ENCODE measurements at places on chromosomes 7 and 10. TPM values are rescaled to one million over a fixed set of nuclear protein-coding genes. Genes with fewer than 3 reads are reported as not detected.

DNA sequence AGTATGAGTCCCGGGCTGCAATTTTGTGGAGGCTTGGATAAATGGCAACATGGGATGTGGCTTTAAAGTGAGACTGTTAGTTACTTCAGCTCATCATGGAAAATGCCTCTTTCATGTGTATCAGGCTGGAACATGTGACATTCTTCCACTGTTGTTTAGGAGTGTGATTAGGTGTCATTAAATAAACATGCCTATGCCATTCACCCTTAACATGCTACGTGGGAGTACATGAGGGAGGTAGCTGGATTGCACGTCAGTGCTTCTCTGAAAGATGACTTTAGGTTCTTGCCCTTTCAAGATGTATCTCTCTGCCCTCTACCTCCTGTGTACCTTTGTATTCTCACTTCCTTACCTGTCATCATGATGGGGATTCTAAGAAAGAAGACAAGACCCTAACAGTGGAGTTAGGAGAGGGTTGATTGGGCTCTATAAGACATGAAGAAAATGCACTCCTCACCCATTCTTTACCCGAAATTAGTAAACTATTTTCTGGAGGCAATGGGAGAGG is 8.9 kb downstream of the AKR1E2 start:
- H3K4me1 ChIP-seq, result no peaks in the 10 kb centered on the region
- H3K27ac ChIP-seq, result no peak overlapping the region
- H3K36me3 ChIP-seq, result peaks cover 14% of the 10 kb centered on the region
- DNase-seq, result no peak
- H3K4me3 ChIP-seq, result no peak overlapping the region
- H3K27me3 ChIP-seq, result no peaks in the 10 kb centered on the region

- no peaks in the 10 kb centered on the region for H3K27me3 ChIP-seq
- no peaks in the 10 kb centered on the region for H3K4me1 ChIP-seq
- H3K4me3 ChIP-seq, result no peak overlapping the region
- no peak overlapping the region for H3K27ac ChIP-seq
Measured at GRCh38 chr10:58896229-58896628, 280.2 kb upstream of the PHYHIPL start.

- peaks cover 8% of the 10 kb centered on the region for H3K4me1 ChIP-seq
- peaks cover 2% of the 10 kb centered on the region for H3K27me3 ChIP-seq
- no peaks in the 10 kb centered on the region for H3K36me3 ChIP-seq
- H3K4me3 ChIP-seq, result no peak overlapping the region
- H3K27ac ChIP-seq, result no peak overlapping the region
Measured at GRCh38 chr10:103543617-103544525, 50.4 kb downstream of the NEURL1 start.

- no peaks in the 10 kb centered on the region for H3K36me3 ChIP-seq
- no peak overlapping the region for H3K4me3 ChIP-seq
- no peak overlapping the region for H3K27ac ChIP-seq
- H3K27me3 ChIP-seq, result no peaks in the 10 kb centered on the region
- no peaks in the 10 kb centered on the region for H3K4me1 ChIP-seq
Measured at GRCh38 chr10:61628151-61628874, 34.4 kb upstream of the CABCOCO1 start.

GRCh38 chr10:114301951-114302710 is 63.1 kb downstream of the VWA2 start:
- no peaks in the 10 kb centered on the region for H3K27me3 ChIP-seq
- no peak overlapping the region for H3K4me3 ChIP-seq
- H3K36me3 ChIP-seq, result peaks cover 38% of the 10 kb centered on the region

- no peak overlapping the region for H3K27ac ChIP-seq
- no peak overlapping the region for H3K4me3 ChIP-seq
- H3K36me3 ChIP-seq, result no peaks in the 10 kb centered on the region
- H3K4me1 ChIP-seq, result no peaks in the 10 kb centered on the region
- no peak for DNase-seq
Measured at GRCh38 chr10:113612154-113612553, 51.7 kb downstream of the NRAP start.

- H3K4me3 ChIP-seq, result no peak overlapping the region
- H3K4me1 ChIP-seq, result no peaks in the 10 kb centered on the region
- H3K36me3 ChIP-seq, result no peaks in the 10 kb centered on the region
- no peak for DNase-seq
- H3K27ac ChIP-seq, result no peak overlapping the region
Measured at GRCh38 chr10:96470116-96470743, 43.5 kb downstream of the TLL2 start.

GRCh38 chr7:149616898-149617297 is 119.3 kb upstream of the ZNF746 start:
- no peaks in the 10 kb centered on the region for H3K27me3 ChIP-seq
- no peak for DNase-seq
- H3K36me3 ChIP-seq, result peaks cover 93% of the 10 kb centered on the region
- no peak overlapping the region for H3K4me3 ChIP-seq
- no peak overlapping the region for H3K27ac ChIP-seq

GRCh38 chr10:94428766-94429707 is 26.7 kb downstream of the TBC1D12 start:
- no peak overlapping the region for H3K27ac ChIP-seq
- H3K4me1 ChIP-seq, result peaks cover 6% of the 10 kb centered on the region
- DNase-seq, result no peak

GRCh38 chr7:115471891-115472290 is 550.0 kb downstream of the MDFIC start:
- no peaks in the 10 kb centered on the region for H3K27me3 ChIP-seq
- no peak for DNase-seq
- no peaks in the 10 kb centered on the region for H3K36me3 ChIP-seq
- no peak overlapping the region for H3K4me3 ChIP-seq
- H3K27ac ChIP-seq, result no peak overlapping the region

GRCh38 chr7:79876848-79877252 is 257.8 kb upstream of the GNAI1 start:
- no peak for DNase-seq
- H3K4me3 ChIP-seq, result no peak overlapping the region
- no peaks in the 10 kb centered on the region for H3K36me3 ChIP-seq
- H3K27ac ChIP-seq, result no peak overlapping the region
- no peaks in the 10 kb centered on the region for H3K4me1 ChIP-seq

DNA sequence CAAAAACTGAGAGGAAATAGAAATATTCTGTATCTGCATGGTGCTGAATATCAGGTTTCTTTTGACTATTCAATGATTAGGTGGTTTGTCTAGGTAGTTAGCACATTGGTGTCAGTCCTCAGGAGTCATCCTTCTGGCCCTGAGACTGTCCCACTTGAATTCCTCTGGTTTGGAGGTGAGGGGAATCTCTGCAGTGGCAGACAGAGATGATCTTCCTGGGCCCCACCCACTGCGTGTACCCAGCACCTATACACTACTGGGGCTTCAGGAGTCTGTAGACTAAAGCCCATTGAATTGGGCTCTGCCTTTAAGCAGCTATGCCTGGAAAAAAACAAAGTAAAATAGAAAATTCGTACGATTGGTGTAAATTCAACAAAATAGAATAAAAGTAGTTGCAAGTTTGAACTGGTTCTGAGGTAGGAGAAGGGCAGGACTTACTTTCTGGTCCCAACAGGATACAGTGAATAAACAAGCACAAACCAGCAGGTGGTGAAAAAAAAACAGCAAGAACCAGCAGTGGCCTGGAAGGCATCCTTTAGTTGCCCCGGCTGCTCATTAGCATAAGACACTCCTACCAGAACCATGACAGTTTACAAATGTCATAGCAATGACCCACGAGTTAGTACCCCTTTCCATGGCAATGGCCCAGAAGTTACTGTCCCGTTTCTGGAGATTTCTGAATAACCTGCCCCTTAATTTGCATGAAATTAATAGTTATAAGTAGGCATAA is 1.7 kb downstream of the LIPM start:
- H3K27me3 ChIP-seq, result no peaks in the 10 kb centered on the region
- H3K36me3 ChIP-seq, result no peaks in the 10 kb centered on the region
- H3K4me1 ChIP-seq, result no peaks in the 10 kb centered on the region
- H3K27ac ChIP-seq, result no peak overlapping the region

DNA sequence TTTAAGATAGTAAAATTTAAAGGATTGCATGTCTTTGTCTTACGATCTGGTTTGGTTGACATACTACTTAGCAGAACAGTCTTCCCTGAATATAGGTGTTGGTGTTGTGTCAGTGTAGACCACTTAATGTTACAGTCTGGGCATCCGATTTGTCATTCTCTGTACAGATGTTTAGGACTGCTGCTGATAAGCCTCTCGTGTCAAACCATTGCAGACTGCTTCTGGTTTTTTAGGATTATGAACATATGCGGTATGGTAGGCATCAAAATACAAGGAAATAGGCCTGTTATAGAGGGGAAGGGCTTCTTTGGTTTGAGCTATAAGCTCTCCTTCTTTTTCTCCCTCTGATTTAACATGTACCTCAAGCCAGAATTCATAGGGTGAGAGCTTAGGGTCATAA is 7.4 kb downstream of the CYP3A43 start:
- no peak overlapping the region for H3K4me3 ChIP-seq
- no peak overlapping the region for H3K27ac ChIP-seq
- no peaks in the 10 kb centered on the region for H3K4me1 ChIP-seq

GRCh38 chr10:43287056-43288007 is 20.5 kb upstream of the RASGEF1A start:
- peak; percentile 92 for DNase-seq
- no peaks in the 10 kb centered on the region for H3K36me3 ChIP-seq
- H3K27ac ChIP-seq, result peak overlapping the region; percentile 67
- H3K27me3 ChIP-seq, result peaks cover 15% of the 10 kb centered on the region
- H3K4me1 ChIP-seq, result no peaks in the 10 kb centered on the region

DNA sequence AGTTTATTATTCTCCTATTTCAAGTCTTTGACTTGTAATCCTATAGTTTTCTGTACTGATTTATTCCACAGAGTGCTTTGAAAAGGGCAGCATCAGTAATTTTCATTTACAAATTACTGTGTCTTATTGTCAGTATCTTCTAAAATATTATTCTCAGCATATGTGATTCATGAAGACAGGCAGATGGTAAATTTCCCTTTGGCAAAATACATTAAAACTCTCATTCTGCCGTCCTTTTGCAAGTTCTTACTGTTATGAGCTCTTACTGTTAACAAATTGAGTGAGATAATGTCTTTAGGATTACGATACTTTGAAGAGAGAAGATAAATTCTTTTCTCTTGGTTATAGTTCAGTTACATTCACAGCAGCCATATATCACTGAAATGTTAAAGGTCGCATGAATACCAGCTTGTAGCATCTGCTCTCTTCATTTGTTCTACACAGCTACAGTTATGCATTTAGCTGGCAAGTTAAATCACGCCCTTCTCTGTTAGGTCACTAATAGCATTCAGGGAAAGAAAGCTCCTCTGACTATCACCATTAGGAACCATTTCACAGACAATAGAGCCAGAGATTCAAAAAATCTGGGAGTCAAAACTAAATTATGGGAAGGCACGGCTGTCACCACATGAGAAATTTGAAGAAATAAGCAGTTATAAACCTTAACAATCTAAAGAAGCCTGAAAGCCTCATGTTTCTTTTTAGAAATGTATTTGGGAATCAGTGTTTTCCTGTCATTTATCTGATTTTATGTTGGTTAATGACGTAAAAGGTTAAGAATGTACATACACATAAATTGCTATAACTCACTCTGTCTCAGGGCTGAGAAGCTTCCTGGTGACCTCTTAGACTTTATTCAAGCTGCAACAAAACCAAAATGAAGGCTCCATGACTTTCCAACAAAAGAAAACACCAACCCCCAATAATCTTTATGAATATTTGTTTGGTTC is 109.6 kb upstream of the SP4 start:
- no peak for DNase-seq
- H3K36me3 ChIP-seq, result no peaks in the 10 kb centered on the region
- H3K27me3 ChIP-seq, result no peaks in the 10 kb centered on the region
- no peak overlapping the region for H3K4me3 ChIP-seq
- H3K27ac ChIP-seq, result no peak overlapping the region

DNA sequence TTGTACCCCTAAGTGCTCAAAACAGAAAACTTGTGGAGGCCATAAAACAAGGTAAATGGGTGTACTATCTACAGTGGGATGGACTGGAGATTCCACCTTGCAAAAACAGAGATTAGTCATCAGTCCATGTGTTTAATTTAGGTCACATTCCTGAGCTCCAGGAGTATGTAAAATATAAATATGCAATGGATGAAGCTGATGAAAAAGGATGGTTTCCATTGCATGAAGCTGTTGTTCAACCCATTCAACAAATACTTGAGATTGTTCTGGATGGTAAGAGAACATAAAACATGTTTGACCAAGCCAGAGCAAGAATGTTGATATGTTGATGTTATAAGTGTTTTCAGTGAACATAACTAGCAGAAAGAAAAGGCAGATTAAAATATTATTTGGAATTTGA is 14.6 kb downstream of the ASB15 start:
- H3K4me1 ChIP-seq, result no peaks in the 10 kb centered on the region
- no peak overlapping the region for H3K4me3 ChIP-seq
- H3K27ac ChIP-seq, result no peak overlapping the region
- H3K36me3 ChIP-seq, result no peaks in the 10 kb centered on the region
- H3K27me3 ChIP-seq, result no peaks in the 10 kb centered on the region

- H3K4me3 ChIP-seq, result no peak overlapping the region
- H3K36me3 ChIP-seq, result no peaks in the 10 kb centered on the region
- no peak for DNase-seq
- no peaks in the 10 kb centered on the region for H3K27me3 ChIP-seq
Measured at GRCh38 chr10:83050815-83051214, 1088.5 kb upstream of the GHITM start.

- no peak for DNase-seq
- no peaks in the 10 kb centered on the region for H3K36me3 ChIP-seq
- H3K27me3 ChIP-seq, result no peaks in the 10 kb centered on the region
- no peak overlapping the region for H3K4me3 ChIP-seq
- no peak overlapping the region for H3K27ac ChIP-seq
- H3K4me1 ChIP-seq, result no peaks in the 10 kb centered on the region
Measured at GRCh38 chr10:121352231-121352855, 245.9 kb downstream of the FGFR2 start.

GRCh38 chr7:141409801-141410329 is 141.3 kb upstream of the AGK start:
- DNase-seq, result no peak
- H3K4me1 ChIP-seq, result no peaks in the 10 kb centered on the region
- H3K4me3 ChIP-seq, result no peak overlapping the region
- H3K36me3 ChIP-seq, result no peaks in the 10 kb centered on the region
- H3K27me3 ChIP-seq, result peaks cover 11% of the 10 kb centered on the region
- H3K27ac ChIP-seq, result no peak overlapping the region

- H3K4me1 ChIP-seq, result peaks cover 64% of the 10 kb centered on the region
- no peak for DNase-seq
- H3K4me3 ChIP-seq, result no peak overlapping the region
- H3K27me3 ChIP-seq, result no peaks in the 10 kb centered on the region
- H3K36me3 ChIP-seq, result peaks cover 2% of the 10 kb centered on the region
Measured at GRCh38 chr10:14588084-14588937, 186.4 kb downstream of the FAM107B start.

ZP3 gene
- total RNA-seq, result 4.2 TPM

NUTM2E gene
- 0.98 TPM for total RNA-seq

OR6B1 gene
- total RNA-seq, result not detected

MYH16 gene
- not detected for total RNA-seq

SFTPD gene
- total RNA-seq, result not detected

MACC1 gene
- 7.0 TPM for total RNA-seq

ADAP1 gene
- 19.7 TPM for total RNA-seq

CHST12 gene
- total RNA-seq, result 31.3 TPM

CHST15 gene
- 102 TPM for total RNA-seq

CCDC3 gene
- total RNA-seq, result 28.9 TPM

ADIRF gene
- total RNA-seq, result 139 TPM

DAGLB gene
- 14.4 TPM for total RNA-seq

FGFBP3 gene
- 0.87 TPM for total RNA-seq
